Activated naive CD8-positive, alpha-beta T cell treated with anti-CD3 and anti-CD28 coated beads, Interleukin-2, amount 10 ng/mL, durations not matched to agents 7 days and 5 days (primary cell): ENCODE measurements at places on chromosomes 1 and 21. TPM values are rescaled to one million over a fixed set of nuclear protein-coding genes. Genes with fewer than 3 reads are reported as not detected.

The LTN1 gene
- total RNA-seq: 27.4 TPM

The C1orf226 gene
- not detected for total RNA-seq

The URB2 gene
- total RNA-seq: 10.9 TPM

The KIF17 gene
- not detected for total RNA-seq

The RAB3GAP2 gene
- 48.9 TPM for total RNA-seq

The KCNJ15 gene
- total RNA-seq: not detected

The AKR7A3 gene
- 0.83 TPM for total RNA-seq

The GPR161 gene
- total RNA-seq: not detected

The UBE2U gene
- total RNA-seq: not detected

The CNIH3 gene
- 2.2 TPM for total RNA-seq

The AGMAT gene
- 8.0 TPM for total RNA-seq

The ZNF683 gene
- total RNA-seq: 9.9 TPM

The SIPA1L2 gene
- 1.1 TPM for total RNA-seq

The IL19 gene
- total RNA-seq: not detected

The IKBKE gene
- 84.0 TPM for total RNA-seq

The OR10Z1 gene
- not detected for total RNA-seq

The CRYBG2 gene
- total RNA-seq: 10.3 TPM

The EXO1 gene
- total RNA-seq: 29.0 TPM

The SLFNL1 gene
- 0.55 TPM for total RNA-seq

The CD52 gene
- total RNA-seq: 1,078 TPM
